ENCODE measurements at places on chromosomes 7 and 10.

GRCh38 chr7:134368851-134369544, 52.3 kb upstream of the SLC35B4 start:
- DNase-seq: no peak

- DNase-seq: no peak
Observed at GRCh38 chr10:77829356-77829755, 97.2 kb downstream of the DLG5 start.

- no peak for DNase-seq
Observed at GRCh38 chr7:43164757-43165156, 52.3 kb downstream of the HECW1 start.

GRCh38 chr7:41735206-41735605, 32.3 kb upstream of the INHBA start:
- no peak for DNase-seq

DNA sequence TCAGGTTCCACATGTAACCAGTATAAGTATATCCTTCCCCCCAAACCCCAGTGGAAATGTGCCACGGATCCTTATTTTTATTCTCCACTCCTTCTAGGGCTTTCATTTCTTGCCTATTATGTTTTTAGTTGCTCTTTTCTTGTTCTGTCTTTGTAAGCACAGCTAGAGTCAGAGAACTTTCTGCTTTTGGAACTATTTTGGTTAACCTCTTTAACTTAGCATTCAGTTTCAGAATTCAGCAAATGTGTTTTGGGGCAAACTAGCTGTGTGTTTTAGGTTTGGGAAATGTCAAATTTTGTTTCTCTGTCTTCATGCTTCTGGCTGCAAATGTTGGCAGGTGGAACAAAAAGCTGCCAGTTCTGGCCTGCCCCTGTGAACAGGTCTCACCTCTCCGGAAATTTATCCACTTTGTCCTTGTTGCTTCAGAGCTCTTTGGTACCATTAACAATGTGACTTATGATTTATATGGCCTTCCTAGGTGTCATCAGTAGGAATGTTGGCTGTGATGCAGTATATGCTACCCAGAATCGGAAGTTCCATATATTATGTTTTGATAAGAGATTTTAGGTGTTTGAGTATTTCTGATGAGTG, 156.1 kb downstream of the ADK start:
- peak; percentile 3 for DNase-seq
